Effector memory CD4-positive, alpha-beta T cell (primary cell): ENCODE measurements at places on chromosomes 16 and 17.

GRCh38 chr17:28675980-28676379, 14.0 kb downstream of the SUPT6H start:
- DNase-seq, result no peak

DNA sequence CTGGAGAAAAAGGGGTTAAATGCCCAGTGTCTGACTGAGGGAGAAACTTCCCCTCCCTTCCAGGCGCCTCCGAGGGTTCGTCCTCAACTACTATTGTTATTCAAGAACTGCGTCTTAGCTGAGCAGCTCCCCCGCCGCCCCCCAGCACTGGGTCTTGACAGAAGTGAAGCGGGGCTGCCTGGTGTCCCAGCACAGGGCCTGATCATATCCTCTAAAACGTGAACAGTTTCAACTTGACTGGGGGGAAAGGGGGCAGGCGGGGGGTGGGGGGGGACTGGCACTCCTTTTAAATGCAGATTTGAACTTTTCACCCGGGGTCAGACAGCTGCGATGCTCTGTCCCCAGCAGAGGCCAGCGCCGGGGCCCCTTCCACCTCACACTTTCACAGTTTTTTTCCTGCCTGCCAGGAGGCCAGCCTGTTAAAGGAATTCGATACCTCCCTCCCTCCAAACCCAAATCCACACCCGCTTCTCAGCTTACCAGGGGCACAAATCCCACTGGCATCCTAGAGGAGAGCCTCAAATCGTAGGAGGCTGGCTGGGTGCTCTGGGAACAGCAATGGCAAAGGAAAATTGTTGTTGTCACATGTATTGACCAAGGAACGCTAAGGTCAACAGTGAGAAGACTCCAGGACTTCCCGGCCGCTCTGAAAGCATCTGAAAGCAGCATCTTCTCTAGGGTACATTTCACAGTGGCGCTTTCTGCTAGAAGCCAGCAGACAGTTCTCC, 14.5 kb downstream of the ZFHX3 start:
- no peak for DNase-seq

GRCh38 chr17:51817117-51817516, 341.4 kb downstream of the CA10 start:
- no peak for DNase-seq

- DNase-seq, result no peak
Observed at GRCh38 chr17:39591958-39592954, 15.5 kb downstream of the NEUROD2 start.

- no peak for DNase-seq
Observed at GRCh38 chr16:84069540-84069939, 26.9 kb upstream of the SLC38A8 start.

DNA sequence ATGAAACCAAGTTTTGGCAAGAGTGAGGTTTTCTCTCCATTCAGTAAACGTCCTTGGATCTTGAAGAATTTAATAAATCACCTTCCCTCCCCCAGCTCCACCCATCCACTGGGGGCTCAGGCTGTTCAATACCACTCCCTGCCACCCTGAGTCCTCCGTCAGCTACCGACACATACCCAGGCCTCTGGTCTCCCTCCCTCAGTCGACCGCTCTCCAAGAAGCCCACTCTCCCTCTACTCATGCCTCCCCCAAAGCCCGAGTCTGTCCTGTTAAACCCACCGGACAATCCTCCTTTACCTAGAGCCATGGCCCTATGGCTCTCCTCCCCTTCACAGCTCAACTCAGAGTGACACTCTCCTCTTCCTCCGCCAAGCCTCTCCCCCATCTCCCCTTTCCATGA, 19.7 kb upstream of the SLC4A1 start:
- DNase-seq, result no peak

- no peak for DNase-seq
Observed at GRCh38 chr17:43918026-43918389, 10.7 kb upstream of the MPP2 start.

DNA sequence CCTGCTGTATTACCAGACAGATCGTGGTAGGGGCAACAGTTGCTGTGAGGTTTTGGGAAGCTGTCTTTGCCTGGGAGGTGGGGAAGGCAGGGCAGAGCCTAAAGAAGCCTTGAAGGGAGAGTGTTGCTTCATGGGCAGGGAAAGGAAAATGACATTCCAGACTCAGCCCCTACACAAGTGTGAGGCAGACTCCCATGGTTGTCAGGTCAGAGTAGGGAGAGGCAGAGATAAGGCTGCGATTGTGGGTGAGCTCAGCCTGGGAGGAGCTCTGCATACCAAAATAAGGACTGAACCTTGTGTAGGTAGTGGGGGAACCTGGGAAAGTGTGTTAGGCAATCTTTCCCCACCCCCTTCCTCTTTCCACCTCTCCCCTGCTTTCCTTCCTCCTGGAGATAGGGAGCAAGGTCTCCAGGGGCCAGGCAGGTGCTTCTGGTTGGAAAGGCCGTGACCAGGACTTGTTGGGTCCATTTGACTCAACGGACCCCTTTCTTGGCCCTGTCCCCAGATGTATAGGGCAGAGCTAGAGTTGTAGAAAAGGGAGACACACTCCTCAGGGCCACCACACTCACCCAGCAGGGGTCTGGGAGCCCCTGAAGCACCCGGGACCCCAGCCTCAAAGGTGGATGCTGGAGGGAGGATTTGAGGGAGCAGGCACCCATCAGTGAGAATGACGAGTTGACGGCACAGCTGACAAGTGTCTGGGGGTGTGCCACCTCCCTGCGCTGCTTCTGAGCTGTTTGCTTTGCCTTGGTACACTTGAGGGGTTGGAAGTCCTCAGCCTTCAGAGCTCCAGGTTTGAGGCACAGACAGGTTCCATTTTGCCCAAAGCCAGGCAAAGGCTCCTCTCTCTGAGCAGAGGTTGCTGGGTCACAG, 18.5 kb upstream of the TOB1 start:
- no peak for DNase-seq

- no peak for DNase-seq
Observed at GRCh38 chr17:37570527-37571093, 38.6 kb downstream of the SYNRG start.

- DNase-seq, result no peak
Observed at GRCh38 chr16:15948532-15949209, 745 bp upstream of the ABCC1 start.

DNA sequence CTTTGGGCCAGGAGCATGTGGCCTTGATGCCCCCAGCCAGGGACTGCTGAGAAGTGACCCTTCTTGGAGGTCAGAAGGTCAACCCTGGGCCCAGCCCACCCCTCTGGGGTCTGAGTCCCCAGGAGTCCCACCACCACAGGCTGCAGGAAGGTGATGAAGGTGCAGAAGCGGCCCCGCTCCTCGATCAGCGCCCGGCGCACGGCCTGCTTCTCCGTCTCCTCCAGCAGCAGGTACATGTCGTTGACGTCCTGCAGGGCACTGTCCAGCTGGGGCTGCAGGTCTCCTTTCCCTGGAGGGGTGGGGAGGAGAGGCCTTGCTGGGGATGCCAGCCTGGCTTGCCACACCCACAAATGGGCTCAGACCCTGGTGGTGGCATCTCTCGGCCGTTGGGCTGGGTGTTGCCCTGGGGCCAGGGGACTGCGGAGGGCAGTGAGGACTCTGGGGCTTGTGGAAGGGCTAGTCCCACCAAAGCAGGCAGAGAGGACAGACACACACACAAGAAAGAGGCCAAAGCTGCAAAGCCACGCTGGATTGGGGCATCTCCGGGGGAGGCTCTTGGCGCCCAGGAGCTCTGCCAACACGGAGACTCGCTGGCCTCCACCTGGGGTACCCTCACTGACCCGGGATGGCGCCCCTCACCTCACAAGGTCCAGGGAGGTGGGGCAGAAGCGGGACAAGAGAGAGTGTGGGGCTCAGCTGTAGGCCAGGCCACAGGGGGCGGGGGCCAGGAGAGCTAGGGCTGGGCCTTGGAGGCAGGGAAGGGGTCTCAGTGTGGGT, 7.5 kb downstream of the MTSS2 start:
- no peak for DNase-seq

GRCh38 chr17:15456496-15456895, 10.9 kb downstream of the CDRT4 start:
- no peak for DNase-seq

GRCh38 chr16:49640581-49640980, 215.3 kb downstream of the ZNF423 start:
- no peak for DNase-seq

DNA sequence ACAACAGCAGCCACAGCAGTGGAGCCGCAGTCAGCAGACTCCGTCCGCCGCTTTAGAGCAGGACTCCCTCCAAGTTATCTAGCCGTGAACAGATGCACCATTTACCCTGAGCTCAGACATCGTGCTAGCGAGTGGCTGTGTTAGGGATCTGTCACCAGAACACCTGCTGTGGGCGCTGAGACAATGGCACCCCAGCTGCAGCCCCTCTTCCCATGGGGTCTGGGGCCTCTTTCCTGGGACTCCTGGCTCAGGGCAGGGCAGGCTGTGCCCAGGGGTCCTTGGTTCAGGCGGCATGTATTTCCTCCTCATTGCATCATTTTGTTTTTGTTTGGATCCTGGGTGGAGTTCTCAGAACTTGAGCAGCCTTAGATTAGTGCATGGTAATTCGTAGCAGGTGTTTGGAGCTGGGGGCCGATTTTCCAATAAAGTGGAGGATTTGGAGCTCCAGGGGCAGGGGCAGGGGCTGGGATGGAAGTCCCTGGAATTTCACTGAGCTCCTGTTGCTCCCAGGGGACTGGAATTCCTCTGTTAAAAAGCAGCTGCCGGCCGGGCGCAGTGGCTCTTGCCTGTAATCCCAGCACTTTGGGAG, 23.4 kb downstream of the NMRAL1 start:
- no peak for DNase-seq

DNA sequence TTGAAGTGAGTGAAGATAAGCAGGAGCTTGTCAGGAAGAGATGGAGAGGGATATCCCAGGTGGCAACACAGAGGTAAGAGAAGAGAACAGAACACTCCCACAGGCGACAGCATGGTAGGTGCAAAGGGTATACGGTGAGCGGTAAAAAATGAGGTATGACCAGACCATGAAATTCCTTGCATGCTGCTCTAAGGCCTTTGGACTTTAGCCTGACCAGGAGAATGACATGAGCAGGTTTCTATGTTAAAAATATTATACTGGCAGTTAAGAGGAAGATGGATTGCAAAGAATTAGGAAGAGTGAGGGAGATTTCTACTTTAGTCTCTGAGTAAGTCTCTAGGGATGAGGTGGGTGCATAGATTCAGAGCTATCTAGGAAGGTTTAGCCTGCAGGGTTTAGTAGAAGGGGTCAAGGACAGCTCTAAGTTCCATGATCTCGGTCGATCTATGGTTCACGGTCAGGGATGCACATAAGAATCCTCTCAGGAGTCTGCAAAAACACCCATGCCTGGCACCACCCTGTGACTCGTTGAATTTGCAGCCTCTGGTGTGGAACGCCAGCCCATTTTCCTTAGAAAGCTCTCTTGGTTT, 65.7 kb downstream of the HLF start:
- DNase-seq, result no peak

GRCh38 chr17:7346761-7347614, 5.0 kb upstream of the KCTD11 start:
- no peak for DNase-seq

DNA sequence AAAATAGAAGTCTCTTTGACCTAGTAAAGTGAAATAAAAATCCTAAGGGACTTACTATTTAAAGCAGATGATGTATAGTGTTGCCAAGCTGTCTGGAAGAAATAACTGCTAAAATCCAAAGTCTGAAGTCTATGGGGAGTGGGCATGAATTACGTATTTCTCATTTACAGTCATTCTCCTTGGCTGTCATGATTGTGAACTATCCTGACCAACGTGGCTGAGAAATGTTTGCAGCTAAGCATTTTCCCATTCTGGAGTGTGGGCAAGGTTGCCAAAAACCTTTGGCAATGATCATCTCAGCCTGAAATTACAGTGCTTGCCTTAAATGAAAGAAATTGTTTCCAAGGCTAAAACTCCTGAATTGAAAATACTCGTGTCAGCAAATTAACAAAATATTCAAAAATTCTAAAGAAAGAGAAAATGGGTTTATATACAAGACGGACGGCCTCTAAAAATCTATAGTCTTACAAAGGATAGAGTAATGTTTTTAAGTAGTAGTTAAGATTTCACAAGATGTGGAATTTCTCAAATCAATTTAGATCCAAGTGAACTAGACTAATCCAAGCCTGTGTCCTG, 77.0 kb downstream of the CACNG1 start:
- no peak for DNase-seq

DNA sequence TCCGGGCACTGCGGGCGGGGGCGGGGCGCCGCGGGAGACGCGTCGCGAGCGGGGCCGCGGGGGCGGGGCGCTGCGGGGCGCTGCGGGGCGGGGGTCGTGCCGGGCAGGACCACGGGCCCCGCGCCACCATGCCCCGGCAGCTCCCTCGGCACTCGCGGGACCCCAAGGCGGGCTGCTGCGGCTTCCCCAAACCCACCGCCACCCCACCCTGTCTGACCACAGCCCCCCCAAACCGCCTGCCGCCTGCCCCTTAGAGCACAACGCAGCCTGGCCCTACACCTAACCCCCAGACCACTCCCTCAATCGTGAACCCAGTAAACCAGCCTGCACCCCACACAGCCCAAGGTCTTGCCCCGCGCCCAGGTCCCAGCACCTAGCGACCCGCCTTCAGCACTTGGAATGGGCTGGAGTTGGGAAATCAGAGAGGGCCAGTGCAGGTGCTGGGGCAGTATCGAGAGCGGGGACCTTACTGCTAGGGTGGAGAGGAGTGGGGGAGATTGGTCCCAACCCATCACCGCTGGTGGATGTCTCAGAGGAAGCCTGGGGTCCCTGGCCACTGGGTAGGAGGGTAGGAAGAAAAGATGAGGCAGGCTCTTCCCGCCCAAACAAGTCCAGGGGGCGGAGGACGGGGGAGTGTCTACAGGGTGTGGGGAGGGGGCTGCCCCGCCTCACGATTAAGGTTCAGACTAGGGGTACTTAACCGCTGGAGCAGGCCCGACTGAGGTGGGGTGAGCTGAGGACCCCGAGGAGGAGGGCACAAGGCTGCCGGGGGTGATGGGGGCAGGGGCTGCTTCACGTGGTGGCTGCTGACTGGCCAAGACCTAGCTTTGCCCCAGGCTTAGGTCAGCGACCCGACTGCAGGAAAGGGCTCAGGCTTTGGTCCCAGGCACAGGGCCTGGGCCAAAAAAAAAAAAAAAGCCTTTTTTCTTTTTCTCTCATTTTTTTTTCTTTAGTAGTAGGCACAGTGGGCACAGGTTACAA, 539 bp upstream of the VAMP2 start:
- no peak for DNase-seq

DNA sequence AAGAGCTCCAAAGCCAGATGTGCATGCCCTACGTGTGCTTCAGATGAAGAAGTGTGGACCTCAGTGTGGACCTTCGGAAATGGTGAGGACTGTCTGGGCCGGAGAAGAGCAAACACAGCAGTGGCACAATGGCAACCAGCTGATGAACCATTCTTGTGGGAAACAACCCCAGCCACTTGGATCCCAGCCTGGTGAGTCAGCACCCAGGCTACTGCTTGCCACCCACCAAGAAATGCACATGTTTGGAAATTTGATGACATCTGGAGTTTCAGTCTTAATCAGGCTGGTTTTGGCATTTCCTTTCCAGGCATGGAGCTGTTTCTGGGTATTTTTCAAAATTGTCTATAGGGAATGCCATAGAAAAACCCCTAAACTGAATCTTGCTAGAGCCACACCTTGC, 42.7 kb downstream of the DYNLRB2 start:
- DNase-seq, result no peak
